ENCODE measurements at places on chromosomes 6 and 20.

GRCh38 chr6:33798343-33798848 lies 5.4 kb downstream of the MLN start:
- no peak for DNase-seq

DNA sequence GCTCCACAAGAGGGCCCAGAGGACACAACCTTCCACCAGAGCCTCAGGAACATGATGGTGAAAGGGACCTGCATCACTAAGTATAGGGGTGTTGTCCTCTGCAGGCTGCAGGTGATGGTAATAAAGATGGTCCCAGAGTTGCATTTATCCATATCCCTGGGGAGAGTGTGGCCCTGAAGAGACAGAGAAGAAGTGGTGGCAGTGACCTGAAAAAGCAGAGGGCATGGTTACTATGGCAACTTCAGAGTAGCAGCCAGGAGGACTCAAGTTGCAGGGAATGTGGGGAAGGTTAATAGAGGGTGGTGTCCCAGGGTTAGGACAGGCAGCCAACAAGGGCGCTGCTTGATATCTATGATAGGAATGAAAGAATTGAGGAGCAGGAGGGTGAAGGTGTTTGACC lies 57.1 kb downstream of the HLA-A start:
- no peak for DNase-seq

- DNase-seq = no peak
Observed at GRCh38 chr6:5570641-5571040, 309.3 kb downstream of the FARS2 start.

DNA sequence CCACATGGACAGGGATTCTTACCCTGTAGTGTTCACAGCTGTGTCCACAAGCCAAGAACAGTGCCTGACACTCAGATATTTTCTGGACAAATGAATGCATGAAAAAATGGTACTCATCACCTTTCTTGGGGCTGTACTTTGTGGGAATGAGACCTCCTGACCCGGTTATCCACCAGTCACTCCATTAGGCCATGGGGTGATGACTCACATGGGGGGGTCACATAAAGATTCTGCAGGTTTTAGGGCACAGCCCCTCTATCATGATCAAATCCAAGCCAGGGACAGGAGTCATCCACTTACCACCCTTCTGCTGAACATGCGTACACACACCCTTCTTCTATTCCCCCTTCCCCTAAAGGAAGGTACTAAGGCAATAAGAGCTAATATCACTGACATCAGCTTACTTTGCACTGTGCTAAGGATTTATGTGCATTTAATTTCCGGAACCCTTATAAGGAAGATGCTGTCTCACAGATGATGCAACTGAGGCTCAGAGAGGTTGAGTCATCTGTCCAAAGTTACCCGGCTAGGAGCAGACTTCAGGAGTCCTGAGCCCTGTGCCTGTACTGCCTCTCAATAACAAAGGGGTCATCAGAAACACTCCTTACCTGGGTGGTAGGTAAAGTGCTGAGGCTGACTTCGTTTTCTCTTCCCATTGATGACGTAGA lies 107.8 kb downstream of the NFATC2 start:
- DNase-seq = no peak

DNA sequence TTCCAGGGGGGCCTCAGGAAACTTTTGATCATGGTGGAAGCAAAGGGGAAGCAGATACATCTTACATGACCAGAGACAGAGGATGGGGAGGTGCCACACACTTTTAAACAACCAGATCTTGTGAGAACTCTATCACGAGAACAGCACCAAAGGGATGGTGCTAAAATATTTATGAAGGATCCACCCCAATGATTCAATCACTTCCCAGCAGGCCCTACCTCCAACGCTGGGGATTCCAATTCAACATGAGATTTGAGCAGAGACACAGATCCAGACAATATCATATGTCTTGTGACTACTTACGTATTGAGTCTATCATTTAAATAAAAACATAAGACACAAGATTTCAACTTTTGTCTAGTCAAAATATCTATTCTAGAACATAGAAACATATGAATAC lies 351.9 kb downstream of the EPM2A start:
- DNase-seq = no peak

DNA sequence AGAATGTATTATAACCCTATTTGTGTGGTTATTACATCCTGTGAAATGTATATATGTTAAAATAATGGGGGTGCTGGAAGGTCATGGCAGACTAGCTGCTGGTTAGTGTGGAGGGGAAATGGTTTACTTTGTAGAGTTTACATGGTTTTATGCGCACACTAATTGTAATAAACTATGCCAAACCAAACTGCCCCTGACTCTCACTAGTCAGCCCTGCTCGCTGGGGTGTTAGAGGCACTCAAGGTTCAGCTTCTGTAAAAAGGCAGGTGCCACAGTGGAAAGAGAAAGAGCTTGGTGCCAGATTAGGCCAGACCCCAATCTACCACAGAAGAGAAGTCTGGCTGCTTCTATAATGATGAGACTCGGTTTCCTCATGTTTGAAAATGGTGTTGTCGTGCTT lies 52.7 kb downstream of the GOPC start:
- DNase-seq = no peak

DNA sequence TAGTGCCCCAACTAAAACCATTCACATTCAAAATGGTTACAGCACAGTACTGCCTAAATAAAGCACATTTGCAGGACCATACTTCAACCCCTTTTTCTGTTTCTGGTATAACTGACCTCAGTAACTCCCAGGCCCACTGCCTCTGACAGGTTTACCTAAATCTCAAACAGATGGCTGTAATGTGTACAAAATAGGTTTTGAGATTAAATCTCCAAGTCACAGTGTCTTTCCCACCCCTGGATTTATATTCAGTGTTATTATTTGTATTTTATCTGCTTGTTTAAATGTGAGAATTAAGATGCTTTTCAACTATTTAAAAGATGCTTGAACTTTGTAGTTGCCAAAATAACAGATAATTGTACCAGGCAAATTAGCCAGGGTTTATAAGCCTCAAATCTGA lies 4.7 kb upstream of the KIF6 start:
- DNase-seq = no peak

GRCh38 chr6:82889143-82889542 lies 176.5 kb downstream of the UBE3D start:
- no peak for DNase-seq

GRCh38 chr6:168884050-168884645 lies 369.5 kb downstream of the THBS2 start:
- no peak for DNase-seq

DNA sequence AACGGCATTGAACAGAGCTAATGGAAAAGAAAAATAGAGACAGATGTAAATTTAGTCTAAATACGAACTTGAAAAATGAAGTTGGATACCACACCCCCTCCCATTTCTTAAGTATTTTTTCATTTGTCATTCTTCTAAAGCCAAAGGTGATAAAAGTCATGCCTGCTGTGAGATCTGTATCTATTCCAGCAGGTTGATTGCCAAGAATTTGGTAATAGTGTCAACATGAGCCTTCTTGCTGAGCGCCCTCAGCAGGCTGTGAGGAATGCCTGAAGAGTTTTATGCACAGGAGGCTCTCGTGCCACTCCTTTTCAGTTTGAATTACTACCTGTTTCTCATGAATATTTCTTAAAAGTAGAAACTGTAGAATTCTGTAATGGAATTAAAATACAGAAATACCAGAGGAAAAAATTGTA lies 165.4 kb downstream of the QKI start:
- DNase-seq = no peak

DNA sequence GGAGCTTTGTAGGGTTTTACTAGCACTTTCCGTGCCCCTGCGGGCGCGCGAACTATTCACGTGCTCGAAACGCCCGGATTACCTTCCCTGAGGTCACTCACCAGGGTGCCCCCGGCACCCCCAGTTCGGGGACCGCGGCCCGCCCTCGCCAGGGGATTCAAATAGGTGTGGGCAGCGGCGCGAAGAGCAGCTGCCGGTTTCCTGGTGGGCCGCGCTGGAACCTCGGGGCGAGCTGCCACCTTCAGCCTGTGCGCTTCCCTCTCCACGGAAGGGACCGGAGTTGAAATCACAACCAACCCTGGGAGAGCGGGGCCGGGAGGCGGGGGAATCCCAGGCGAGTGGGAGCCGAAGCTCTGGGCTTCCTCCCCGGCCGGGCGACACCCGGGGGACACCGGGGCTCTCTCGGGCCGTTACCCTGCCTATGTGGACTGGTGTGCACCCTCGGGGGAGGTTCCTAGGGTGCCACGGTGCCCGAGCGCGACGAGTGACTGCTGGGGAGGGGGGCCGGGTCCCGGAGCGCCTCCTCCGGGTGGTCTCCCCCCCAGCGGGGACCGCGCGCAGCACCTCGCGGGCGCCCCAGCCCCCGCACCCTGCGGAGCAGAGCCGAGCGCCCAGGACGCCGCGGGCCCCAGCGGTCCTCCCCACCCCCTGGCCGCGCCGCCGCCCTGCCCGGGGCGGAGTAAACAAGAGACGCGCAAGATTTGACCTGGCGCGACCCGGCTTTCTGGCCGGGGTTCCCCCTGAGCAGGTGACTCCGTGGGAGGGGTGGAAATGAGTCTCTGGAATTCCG lies 2.1 kb upstream of the HIVEP2 start:
- no peak for DNase-seq

DNA sequence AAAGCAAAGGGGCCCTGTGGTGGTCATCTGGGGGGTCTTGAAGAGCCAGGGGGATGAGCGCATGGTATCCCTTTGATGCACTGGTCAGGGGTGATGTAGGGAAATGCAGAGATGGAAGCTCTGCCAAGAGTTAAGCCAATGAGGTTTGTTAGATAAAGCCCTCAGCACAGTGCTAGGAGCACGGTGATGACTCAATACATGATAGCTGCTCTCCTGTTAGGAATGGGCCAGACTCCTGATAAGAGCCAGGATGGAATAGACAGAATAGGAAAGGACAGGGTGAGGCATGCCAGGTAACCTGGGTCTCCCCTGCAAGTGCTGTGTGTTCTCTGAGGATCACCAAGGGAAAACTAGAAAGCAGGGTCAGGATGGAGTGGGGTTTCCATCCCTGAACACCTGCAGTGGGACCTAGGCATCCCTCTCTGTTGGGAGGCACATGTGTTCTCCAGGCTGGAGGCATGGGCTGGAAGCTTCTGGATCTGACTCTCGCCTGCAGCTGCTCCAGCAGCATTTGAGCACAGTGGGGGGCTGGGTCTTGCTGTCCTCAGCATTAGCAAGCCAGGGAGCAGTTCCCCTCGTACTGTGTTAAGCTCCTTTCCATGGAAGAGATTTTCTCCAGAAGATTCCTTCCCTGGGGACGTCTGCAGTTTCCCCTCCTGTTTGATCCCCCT lies 71.8 kb upstream of the TIAM2 start:
- DNase-seq = no peak

DNA sequence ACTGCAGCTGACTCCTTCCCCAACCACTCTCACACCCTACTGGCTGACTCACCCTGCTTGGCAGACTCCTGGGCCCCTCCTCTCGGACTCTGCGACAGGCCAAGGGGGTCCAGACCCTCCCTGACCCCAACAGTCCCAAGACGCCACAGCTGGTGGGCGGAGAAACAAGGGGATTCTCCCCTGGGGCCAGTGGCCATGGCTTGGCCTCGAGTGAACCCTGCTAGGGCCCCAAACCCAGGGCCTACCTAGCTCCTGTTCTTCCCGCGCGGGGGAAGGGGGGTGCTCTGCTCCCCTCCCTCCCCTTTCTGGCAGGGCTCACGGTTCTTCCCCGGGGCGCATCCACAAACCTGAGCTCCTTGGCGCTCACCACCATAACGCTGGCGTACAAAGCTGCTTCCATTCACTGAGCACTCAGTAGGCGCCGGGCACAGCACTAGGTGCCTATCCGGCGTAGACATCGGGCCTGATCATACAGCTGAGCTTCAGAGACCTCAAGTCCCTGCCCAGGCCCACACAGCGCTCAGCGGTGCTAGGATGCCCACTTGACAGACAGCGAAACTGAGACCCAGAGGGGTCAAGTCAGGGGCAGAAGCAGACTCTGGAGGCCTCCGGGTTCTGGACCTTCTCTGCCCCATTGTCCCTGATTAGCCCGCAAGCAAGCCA lies 597 bp downstream of the ADA start:
- no peak for DNase-seq

DNA sequence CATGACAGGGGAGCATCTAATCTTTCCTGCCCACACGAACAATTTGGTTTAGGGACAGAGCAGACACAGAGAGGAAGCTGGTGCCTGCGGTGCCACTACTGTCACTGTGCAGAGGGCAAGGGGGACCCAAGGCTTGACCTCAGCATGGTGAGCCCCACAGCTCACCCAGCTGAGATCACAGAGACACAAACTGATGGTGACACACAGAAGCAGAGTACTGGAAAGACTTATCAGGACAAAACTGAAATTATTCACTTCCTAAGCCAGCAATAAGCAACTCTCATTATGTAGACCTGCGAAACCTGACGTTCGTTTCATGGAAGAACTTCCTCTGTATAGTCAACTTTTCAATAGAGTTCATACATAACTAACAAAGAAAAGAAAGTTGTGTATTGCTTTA lies 86.1 kb downstream of the HUS1B start:
- no peak for DNase-seq

Measured in vagina (tissue), 2 donors.